ENCODE measurements at places on chromosomes 6 and 20. TPM values are rescaled to one million over a fixed set of nuclear protein-coding genes. Genes with fewer than 3 reads are reported as not detected.

DNA sequence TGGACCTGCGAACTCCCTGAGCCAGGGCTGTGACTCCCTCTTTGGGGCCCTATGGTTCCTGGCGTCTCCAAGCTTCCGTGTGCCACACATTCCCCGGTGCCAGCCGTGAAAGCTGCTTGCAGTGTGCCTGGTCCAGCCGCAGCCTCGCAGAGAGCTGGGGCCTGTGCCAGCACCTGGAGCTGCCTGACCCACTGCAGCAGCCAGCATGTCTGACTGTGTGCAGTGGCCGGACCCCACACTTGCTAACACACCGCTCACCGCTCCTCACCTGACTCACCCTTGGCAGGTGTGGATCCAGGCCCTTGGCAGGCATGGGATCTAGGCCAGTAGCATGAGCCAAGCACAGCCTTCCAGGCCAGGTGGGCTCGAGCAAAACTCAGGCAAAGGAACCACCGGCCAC lies 227.5 kb downstream of the OTOR start:
- DNase-seq = no peak

Gene SRSF12
- polyA plus RNA-seq = 3.1 TPM

GRCh38 chr6:138592749-138593123 lies 93.4 kb upstream of the NHSL1 start:
- DNase-seq = no peak

DNA sequence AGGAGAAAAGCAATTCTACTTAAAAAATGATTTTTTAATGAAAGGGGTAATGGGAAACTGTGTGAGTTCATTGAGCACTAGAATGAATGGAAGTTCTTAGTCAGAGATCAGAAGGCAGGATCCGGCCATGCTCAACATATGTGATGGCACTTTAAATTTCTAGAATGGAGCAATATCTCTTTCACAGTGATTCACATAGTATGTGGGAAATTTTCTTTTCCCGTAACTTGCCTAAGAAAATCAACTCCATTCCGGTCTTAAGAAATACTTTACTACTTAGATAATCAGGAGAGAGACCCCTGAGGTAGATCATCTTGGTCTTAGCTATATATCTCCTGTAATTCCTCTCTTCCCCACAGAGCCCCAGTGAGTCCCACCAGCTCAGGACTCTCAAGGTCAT lies 131.8 kb downstream of the SCML4 start:
- DNase-seq = no peak

Gene RNF39
- 0.35 TPM for polyA plus RNA-seq

- no peak for DNase-seq
Measured at GRCh38 chr20:20487811-20488210, 119.9 kb downstream of the INSM1 start.

DNA sequence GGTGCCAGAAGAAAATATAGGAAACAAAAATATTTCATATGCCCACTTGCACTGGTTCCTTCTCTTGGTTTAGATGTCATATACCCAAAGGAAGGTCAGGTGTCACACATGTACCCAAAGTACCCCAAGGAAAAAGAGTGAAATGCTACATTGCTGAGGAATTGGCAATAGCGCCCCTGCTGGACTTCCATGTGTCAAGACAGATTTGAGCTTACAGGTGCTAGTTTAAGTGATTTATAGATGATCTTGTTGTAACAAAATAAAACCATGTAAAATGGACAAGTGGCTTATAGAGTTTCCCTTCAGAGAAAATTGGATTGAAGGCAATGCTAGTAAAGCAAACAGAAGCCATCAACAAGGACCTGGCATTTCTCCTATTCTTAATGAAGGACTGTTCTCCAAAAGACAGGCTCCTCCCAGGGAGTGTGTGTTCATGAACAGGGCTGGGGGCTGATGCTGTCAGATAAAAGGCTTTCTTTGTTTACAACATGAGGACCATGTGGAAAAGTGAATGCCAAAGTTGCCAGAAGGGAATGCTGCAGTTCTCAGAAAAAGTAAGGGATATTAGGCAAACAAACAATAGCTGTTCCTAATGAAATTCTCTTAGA lies 64.3 kb upstream of the PAK5 start:
- DNase-seq = no peak

DNA sequence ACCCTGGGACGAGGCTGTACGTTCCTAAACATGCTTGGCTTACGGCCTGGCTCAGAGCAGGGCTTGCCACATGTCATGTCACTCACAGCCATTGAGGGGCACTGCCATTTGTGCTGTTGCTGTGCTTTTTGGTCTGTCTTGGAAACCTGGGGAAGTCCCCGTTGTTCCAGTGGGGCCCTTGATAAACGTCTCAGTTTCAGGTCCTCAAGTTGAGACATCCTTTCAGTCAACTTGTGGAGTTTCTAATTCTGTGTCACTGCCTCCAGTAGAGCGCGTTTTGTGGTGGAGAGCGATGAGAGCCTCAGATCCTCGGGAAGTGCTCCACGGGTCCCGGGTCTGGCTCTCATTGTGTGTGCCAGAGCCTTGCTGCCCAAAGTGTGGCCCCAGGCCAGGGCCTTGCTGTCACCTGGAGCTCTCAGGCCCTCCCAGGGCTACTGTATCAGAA lies 43.0 kb upstream of the CCR6 start:
- DNase-seq = no peak

DNA sequence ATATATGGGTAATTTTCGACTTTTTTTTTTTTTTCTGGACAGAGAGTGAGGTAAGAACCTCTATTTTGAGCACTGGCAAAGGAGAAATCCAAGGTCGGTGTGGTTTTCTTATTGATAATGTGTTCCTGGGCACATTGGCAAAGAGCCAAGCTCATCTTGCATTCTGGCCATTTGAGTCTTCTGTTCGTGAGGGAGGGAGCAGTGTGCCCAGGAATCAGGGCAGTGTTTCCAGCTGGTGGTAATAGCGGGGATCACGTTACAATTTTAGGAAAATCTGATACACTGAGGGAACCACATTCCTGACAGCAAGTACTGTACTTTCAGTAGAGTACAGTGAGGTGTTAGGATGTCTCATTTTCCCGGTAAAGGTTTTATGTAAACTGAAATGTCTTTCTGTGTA lies 442.3 kb upstream of the MAP3K7 start:
- peak; percentile 10 for DNase-seq

GRCh38 chr6:100130630-100131029 lies 136.6 kb upstream of the MCHR2 start:
- DNase-seq = no peak

DNA sequence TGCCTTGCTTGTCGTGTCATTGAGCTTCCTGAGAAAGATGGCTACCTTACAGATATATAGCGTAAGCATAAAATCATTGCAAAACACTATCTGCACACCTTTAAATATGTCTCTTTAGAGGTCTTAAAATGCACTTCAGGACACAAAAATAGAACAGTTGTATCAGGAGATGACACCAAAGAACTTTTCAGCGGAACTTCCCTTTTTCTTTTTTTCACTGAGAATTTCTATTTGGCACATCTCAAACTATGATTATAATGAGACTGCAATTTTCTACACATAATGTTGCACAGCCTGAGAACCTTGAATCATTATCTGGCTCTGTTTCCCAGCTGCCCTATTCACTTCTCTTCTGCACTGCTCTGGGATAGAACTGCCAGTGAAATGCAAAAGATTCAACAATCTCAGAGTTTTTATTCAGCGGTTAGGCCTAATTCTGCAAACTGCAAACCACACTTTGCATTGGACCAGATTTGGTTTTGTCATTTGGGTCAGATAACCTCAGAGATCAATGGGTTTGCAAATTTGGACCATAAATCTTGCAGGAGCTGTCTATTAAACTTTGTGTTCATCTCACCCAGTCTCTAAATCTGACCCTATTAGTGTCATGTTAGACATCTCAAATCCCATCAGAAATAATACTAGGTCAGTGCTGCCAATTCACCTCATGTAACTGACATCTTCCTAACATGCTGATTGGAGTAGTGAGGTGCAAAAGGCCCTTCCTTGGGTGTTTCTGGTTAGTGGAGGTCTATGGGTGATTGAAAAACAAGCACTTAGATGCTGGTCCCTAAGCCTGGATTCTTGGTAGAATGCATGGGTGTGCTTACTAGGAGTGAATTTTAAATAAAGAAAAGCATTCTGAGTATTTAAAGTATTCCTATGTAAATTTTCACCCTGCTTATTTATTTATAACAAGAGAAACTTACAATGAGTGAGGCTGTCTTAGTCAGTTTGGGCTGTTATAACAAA lies 382.7 kb downstream of the UTRN start:
- no peak for DNase-seq
